ENCODE measurements at places on chromosomes 5 and 9. TPM values are rescaled to one million over a fixed set of nuclear protein-coding genes. Genes with fewer than 3 reads are reported as not detected.

Gene DDX4
- 0.10 TPM for polyA plus RNA-seq

Gene PBX3
- 20.3 TPM for polyA plus RNA-seq

Gene PCDHB10
- 2.9 TPM for polyA plus RNA-seq

Gene AP3S1
- 121 TPM for polyA plus RNA-seq

Gene C9
- polyA plus RNA-seq = 0.04 TPM

Gene SUSD3
- 7.6 TPM for polyA plus RNA-seq

Gene BTNL9
- 11.6 TPM for polyA plus RNA-seq

DNA sequence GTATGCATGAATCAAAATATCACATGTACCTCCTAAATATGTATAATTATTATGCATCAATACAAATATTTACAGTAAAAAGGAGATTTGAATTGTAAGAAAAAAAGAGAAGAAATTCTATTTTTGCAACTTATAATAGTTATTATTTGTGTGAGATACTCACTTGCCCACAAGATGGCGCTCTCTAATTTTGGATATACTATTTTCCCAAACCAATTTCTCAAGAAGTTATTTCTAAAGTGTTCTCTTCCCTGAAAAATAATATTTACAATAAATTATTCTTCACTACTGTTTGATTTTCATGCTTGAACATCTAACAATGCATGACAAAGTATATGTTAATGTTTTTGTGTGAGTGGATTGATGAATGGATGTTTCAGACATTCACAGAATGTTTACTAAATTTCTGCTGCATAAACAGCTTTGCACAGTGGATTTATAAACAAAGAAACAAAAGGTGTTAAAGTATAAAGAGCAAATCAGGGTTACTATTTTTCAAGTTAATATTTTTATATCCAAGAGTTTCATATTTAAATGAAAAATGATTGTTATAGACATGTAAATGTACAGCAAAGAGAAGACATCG is 503.4 kb downstream of the PDE4D start:
- DNase-seq = no peak

GRCh38 chr5:135033901-135034235 is at the start of gene PITX1:
PITX1 (minus strand) TSS chr5:135034228; CDS start chr5:135033881, 347 bp downstream.
- no peak for DNase-seq

GRCh38 chr9:117095081-117095480 is 319.8 kb downstream of the ASTN2 start:
- DNase-seq = no peak

DNA sequence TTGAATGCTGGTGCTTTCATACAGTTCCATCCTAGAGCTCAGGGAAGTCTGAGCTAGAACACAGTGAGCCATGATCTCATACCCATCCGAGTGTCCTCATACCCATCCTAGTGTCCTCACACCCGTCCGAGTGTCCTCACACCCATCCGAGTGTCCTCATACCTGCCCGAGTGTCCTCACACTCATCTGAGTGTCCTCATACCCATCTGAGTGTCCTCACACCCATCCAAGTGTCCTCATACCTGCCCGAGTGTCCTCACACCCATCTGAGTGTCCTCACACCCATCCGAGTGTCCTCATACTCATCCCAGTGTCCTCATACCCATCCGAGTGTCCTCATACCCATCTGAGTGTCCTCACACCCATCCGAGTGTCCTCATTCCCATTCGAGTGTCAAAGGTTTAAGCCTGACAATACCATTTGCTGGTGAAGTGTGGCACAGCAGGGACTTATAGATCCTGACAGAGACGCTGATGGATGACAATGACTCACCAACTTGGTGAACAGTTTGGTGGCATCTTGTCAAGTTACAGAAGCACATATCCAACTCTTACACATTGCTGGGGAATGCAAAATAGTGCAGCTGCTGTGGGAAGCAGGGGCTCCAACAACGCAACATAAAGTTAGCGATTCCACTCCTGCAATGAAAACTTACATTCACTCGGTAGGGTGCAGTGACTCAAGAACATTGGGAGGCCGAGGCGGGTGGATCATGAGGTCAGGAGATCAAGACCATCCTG is 77.0 kb upstream of the COL5A1 start:
- no peak for DNase-seq

DNA sequence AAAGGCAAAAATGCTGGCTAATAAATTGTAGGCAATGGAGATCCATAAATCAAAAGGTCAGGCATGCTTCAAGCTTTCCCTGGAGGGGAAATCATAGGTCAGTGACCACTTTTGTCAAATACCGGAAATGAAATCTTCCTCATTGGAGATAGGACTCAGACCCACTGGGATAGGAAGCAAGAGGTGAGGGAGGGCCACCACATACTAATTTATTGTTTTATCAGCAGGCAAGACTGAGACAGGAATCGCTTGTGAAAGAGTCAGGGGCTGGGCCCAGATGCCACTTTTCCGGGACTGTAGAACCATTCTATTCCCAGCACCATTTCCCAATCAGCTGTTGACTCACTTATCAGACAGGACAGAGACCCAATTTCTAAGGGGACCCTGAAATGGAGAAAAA is 256.3 kb upstream of the TRIM32 start:
- DNase-seq = no peak

GRCh38 chr5:9249231-9249630 is 296.6 kb downstream of the SEMA5A start:
- no peak for DNase-seq

DNA sequence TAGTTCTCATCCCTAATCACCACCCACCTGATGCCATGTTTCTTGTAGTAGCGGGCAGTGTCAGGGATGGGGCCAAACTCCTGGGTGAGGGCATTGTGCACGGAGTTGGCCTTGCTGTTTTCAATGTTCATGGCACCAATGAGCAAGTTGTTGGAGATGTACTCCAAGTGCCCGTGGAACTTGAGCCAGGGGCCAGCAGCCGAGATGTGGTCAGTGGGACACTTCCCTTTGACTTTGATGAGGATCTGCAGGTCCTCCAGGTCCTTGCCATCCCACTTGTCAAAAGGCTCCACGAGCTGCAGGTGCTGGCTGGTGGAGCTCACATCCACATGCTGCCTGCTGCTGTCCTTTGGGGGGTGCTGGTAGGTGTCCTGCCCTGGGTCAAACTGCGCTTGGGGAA is 162.2 kb upstream of the SV2C start:
- no peak for DNase-seq

- no peak for DNase-seq
Measured at GRCh38 chr5:1488882-1489680, 34.7 kb downstream of the LPCAT1 start.

DNA sequence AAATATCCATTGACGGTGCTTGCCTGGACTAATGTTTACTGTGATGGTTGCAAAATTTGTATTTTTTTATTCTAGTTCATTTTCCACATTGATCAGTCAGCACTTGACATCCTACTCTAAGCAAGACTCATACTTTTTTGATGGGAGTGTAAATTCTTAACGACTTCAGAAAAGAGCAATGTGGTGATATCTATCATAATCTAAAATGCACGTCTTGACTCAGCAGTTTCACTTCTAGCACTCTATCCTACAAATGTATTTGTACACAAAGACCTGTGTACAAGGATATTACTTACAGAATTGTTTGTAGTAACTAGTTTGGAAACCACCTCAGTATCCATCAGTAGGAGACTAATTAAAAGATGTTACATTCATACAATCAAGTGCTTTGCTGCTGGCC is 24.0 kb downstream of the NAA35 start:
- DNase-seq = no peak

- peak; percentile 60 for DNase-seq
Measured at GRCh38 chr5:117623042-117623805, 1048.6 kb upstream of the SEMA6A start.

- DNase-seq = no peak
Measured at GRCh38 chr9:83070261-83070660, 7.3 kb upstream of the RASEF start.

DNA sequence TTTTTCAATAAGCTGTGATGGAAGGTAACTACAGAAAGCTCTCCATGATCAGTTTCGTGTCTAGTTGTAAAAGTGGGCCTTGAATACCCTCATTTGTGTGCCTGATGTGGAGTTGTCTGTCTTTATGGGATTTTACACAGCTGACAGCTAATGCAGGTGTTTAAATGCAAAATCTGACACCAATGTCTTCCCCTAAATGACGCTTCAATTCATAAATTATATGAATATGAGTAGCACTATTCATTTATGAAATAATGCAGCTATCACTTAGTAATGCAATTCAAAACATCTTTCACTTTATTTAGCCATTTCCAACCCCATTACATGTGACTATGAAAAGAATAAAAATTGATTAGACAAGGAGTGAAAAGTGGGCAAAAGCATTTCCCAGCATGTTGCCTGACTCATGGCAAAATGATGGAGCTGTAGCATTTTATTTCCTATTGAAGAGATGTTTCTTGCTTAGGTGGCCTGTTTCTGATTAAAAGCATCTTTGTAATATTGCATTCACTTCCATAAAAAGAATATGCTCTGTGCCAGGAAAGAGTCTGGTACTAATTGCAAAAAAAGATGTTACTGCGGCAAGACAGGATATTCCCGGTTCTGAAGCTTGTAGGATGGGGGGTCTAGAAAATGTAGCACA is 116.7 kb upstream of the HAPLN1 start:
- DNase-seq = no peak

GRCh38 chr5:167573370-167574127 is 717.9 kb upstream of the WWC1 start:
- no peak for DNase-seq

GRCh38 chr9:29773676-29774075 is 2200.4 kb upstream of the C9orf72 start:
- no peak for DNase-seq

GRCh38 chr9:20373263-20373662 is 249.0 kb downstream of the MLLT3 start:
- no peak for DNase-seq

- peak; percentile 16 for DNase-seq
Measured at GRCh38 chr9:127450243-127450760, 904 bp downstream of the RPL12 start.

DNA sequence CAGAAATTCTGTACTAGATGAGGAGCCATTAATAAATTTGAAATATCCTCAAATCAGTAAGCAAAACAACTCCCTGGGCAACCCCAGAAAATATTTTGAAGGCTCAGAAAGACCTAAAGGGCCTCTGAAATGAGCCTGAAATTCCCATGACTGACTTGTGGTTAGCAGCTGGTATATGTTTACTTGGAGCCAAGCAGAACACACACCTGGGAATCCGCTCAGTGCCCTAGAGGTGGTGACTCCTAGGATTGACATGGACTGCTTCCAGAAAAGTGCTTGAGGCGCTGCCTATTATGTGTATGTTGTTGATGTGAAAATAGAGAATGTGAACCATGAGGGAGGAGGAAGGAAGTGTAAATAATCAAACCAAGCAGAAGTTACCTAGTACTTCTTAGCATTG is 14.7 kb downstream of the RFK start:
- no peak for DNase-seq

DNA sequence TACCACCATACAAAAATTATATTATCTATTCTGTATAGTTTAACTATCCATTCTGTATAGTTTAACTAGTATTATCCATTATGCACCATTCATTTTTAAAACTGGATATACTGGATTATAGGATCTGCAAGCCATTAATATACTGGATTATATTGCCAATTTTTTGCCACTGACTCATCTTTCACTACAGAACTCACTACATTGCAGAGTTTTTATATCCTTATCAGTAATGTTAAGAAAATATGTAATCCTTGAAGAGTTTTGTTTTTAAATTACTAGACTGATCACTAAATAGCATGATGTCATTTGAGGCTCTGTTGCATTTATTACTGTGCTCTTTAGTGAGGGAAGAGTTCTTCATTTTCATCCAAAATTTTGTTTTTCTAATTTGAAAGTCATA is 109.8 kb upstream of the SNX2 start:
- DNase-seq = no peak

- no peak for DNase-seq
Measured at GRCh38 chr5:167929841-167930240, 361.6 kb upstream of the WWC1 start.

GRCh38 chr5:53211799-53212198 is 102.2 kb upstream of the MOCS2 start:
- no peak for DNase-seq

GRCh38 chr9:136829981-136830885 is 12.0 kb upstream of the AJM1 start:
- no peak for DNase-seq

- DNase-seq = no peak
Measured at GRCh38 chr5:112886975-112887374, 25.9 kb downstream of the SRP19 start.

- DNase-seq = no peak
Measured at GRCh38 chr9:134214386-134214765, 50.0 kb upstream of the RNU6ATAC start.

DNA sequence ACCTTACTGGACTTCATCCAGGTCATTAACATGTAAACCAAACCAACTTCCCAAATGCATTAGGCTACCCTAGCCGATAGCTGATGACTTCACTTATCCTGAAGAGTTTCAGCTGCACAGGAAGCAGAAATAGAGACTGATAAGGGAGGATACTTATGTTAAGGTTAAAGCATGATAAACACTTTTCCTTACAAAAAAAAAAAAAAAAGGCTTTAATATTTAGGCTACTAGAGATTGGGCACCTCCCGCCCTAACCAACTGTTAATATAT is 1.6 kb upstream of the MEF2C start:
- DNase-seq = no peak

GRCh38 chr5:40160435-40160834 is 519.3 kb upstream of the PTGER4 start:
- DNase-seq = no peak
